ENCODE measurements at places on chromosomes 1 and 21.

DNA sequence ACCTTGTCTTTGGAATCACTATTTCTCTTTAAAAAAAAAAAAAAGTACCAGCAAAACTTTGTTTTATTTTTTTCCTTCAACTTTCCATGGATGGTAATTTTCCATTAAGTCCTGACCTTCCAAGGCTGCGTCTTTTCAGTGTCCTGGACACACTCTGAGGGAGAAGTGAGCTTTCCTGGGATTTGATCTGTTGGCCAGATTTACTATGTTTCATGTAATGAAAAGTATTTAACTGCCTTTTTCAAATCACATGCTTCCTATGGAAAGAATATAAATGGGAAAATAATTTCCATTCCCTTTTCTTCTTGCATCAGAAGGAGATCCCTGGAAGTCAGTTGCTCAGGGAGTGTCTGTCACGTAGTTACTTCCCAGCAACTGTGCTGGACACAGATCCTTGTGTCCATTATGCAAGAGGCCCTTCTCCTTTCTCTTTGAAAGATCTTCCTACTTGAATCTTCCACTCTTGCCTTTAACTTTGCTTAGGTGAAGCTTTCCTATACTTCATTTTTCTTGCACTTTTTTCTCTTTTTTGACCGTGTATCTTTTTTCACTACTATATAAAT is 59.3 kb downstream of the CENPF start:
- no peak for DNase-seq

DNA sequence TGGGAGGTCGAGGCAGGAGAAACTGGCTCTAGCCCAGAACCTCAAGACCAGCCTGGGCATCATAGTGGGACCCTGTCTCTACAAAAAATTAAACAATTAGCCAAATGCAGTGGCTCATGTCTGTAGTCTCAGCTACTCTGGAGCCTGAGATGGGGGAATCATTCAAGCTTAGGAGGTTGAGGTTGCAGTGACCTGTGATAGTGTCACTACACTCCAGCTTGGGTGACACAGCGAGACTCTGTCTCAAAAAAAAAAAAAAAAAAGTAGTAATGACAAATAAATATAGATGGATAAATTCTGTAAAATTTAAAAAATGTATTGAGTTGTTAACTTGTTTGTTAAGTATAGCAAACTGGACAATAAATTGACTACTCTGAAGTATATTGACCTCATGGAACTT is 5.9 kb upstream of the CDC14A start:
- no peak for DNase-seq

- no peak for DNase-seq
These were observed 63.7 kb downstream of the CLDN17 start for GRCh38 chr21:30102871-30103270.

DNA sequence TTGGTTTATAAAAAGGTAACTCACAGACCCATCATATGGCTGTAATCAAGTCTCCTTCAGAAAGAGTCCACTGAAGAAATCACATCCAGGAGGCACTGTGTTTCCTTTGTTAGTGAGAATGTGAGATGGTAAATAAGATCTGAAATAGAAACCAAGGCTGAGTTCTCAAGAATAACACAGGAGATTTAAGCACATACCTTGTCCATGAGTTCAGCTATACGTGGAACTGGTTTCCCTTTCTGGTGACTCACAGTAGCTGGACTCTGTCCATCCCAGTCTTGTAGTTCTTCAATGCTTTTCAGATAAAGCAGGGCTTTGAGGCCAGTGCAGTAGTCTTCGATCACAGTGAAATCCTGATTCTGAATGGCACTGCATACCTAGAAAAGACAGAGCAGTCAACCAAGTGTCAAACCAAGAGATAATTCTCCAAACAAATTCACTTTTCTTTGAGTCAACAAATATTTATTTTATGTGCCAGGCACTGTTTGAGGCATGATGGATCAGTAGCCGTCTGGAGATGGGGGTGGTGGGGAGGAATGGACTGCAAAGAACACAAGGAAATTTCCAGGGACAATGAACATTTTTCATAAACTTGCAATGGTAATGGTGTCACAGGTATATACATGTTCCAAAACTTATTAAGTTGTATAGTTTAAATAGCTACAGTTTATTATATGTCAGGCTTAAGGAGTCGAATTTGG is 471.4 kb downstream of the PTBP2 start:
- DNase-seq = no peak

GRCh38 chr1:26122988-26123973 is 11.7 kb downstream of the PDIK1L start:
- no peak for DNase-seq

DNA sequence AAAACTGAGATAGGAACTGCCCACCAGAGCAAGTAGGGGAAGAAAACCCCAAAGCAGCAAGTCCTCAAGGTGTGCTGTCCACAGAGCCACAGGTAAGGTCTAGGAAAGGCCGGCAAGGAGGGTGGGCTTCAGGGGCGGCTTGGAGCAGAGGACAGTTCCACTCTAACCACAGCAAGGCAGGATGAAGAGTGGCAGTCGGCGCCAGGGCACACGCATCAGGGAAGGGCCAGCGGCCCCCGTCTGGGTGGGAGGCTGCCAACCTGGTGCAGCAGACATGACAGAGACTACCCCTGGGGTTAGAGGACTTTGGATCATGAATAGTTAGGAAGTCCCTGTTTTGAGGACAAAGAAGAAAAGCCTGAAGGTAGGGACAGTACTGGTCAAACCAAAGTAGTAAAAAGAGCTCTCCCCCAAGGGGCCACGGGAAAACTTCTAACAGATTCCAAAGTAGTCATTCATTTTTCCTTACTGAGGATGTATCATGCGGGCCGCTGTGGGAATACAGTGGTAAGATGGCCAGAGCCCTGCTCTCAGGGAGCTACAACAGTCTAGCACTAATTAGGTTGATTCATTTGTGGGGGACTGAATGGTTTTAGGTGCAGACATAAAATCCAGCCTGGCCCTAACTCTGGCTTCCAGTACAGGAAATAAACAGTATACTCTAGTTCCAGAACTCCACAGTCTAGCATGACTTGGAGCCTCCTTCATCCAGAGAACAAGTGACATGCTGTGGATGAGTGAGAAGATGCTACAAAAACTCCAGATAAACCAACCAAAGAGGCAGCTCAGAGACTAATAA is 3.5 kb upstream of the RAP1GAP start:
- no peak for DNase-seq

DNA sequence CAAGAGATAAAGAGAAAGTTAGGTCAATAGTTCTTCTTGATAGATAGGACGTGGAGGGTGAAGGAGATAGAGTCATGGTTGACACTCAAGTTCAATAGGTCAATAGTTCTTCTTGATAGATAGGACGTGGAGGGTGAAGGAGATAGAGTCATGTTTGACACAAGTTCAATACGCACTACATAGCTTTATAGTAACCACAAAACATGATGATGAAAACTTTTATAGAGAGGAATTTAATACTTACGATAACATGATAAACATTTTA is 5.8 kb upstream of the DDX59 start:
- no peak for DNase-seq

DNA sequence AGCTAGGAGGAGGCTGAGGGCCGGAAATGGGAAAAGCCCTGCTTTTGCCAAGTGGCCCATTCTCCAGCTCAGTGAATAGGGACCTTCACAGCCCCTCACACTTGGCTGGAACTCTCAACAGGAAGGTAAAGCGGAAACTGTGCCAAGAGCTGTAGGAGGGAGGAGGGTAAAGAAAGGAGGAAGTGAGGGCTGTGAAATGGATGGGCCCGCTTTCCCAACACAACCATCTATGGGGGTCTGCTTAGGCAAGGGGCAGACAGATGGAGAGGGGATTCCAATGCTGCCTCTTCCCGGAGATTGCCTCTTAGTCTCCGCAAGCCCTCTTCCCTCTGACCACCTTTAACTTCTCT is 5.2 kb downstream of the INKA2 start:
- no peak for DNase-seq

DNA sequence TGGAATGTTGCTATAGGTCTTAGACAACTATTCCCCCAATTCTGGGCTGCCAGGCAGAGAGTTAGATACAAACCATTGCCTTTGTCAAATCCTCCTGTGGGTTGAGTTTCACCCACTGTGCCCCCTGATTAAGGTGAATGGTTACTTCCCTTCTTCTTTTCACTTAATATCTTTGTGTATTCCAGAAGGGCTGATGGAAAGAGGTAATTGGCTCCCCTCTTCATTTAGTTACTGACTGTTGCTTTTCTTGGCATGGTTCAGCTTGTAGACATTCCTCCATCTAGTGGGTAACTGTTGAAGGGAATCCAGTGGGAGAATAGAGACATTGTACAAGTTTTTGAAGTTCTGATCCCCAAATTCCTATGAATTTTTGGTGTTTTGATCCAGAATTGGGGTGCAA is 43.8 kb upstream of the MACF1 start:
- DNase-seq = no peak

- DNase-seq = no peak
These were observed 90.5 kb downstream of the LAMC2 start for GRCh38 chr1:183276386-183277080.

DNA sequence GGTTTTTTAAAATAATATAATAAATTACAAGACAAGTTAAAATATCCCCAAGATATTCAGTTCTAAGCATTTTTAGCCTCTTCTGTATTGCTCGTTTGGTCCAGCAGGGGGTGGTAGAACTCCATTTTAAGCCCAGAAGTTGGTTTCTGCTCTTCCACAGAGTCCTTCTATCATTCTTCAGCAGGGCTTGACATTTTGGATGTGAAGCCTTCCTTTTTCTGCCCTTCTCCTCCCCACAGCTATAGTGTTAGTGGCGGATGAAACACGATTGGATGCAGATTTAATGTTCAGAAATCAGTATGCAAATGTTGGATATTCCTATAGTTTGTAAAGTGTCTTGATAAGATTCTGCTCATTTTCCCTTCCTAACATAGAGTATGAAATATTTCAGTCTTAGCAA is 1.4 kb downstream of the NCAM2 start:
- DNase-seq = no peak

DNA sequence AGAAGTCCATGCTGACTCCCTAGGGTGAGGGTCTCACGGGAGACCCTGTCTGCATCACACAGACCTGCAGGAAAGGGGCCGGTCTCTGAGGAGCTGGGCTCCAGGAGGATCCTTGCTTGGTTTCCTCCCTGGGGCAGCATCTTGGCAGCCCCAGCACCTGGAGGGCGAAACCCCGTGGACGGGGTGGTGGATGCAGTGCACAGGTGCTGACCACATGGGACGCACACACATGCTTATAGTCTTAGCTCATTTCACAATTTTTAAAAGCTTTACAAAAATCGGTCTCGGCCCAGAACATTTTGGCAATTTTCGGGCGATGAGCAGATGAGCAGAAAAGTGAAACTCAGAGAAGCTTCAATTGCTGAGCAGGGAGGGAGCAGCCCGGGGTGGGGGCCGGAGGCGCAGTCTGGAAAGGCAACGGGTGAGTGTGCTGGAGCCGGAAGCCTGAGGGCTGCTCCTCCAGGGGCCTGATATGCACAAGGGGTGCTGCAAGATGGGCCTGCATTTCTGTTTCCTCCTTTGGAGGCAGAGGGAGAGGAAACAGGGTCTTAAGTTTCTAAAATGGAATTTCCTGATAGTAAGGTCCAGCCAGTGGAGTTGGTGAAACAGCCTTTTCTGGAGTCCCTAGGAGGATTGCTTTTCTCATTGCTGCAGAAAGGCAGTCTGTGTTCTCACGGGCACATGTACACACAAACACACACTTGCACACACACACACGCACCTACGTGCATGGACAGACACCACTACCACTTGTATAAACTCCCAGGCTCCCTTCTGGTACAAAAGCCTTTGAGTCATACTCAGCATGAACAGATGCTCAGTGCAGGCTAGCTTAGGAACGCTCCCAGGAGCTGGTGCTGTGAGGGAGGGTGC is 60.6 kb downstream of the SCCPDH start:
- no peak for DNase-seq

GRCh38 chr1:245716561-245716960 is 561.8 kb downstream of the KIF26B start:
- no peak for DNase-seq

GRCh38 chr1:236175642-236176336 is 33.5 kb downstream of the GPR137B start:
- DNase-seq = no peak

DNA sequence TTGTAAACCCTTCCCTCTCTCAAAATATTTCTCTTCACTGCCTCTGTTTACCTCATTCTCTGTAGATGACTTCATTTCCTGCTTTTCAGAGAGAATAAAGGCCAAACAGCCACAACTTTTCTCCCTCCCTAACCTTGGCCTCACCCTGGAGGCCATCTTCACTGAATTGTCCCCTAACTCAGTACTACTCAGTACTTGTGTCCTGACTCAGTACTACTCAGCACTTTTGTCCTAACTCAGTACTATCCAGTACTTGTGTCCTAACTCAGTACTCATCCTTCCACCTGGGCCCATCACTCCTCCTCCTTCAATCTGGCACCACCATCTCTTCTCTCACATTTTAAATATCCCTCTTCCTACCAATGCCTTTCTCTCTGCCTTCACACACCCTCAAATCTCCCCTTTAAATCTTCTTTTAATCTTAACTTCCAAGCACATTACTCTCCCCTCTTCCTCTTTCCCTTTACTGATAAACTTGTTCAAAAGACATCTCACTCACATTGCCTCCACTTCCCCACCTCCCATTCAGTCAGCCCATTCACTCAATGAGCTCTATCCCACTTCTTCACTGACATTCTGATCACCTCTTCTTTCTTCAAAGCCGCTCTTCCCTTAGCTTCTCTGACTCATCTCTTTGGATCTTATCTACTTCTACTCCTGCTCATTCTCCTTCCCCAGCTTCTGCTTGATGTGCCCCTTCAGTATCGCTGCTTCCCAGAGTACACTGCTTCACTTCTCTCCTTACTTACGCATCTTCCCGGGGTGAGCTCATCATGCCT is 121.4 kb downstream of the RNF220 start:
- DNase-seq = no peak

DNA sequence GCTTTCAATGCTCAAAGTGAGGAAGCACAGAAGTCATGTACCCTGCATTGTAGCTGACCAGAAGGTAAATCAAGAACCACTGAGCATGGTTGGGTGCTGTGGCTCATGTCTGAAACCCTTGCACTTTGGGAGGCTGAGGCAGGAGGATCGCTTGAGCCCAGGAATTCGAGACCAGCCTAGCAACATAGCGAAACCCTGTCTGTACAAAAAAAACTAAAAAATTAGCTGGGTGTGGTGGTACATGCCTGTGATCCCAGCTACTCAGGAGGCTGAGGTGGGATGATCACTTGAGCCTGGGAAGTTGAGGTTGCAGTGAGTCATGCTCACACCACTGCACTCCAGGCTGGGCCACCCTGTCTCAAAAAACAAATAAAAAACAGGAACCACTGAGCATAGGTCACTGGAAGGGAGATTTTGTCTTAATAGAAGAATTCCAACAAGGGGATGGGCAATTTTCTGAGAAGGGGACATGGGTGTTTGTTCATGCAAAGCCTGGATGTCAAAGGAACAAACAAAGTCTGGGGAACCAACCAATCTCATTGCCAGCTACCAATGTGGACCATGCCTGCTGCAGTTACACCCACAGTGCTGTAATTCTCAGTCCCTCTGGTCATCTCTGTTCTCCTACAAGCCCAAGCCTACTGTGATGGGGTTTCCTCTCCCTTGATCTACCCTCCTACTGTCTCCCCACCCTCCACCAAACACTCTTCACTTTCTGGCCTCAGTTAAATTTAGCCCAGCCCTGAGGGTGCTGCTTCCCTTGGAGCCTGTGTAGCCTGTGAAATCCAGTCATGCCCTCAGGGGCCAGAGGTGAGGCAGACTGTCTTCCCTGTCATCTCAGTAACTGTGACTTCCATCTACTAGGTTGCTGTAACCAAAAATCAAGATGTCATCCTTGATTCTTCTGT is 47.9 kb downstream of the ELF3 start:
- DNase-seq = no peak

All from anterior cingulate cortex (tissue), 58 donors.